Foreskin keratinocyte (primary cell): ENCODE measurements at places on chromosomes 5 and 9. TPM values are rescaled to one million over a fixed set of nuclear protein-coding genes. Genes with fewer than 3 reads are reported as not detected.

GRCh38 chr5:86374611-86375010 is 243.1 kb upstream of the COX7C start:
- no peak for DNase-seq

- peak; percentile 29 for DNase-seq
Observed at GRCh38 chr5:154972476-154973080, 31.7 kb downstream of the MRPL22 start.

DNA sequence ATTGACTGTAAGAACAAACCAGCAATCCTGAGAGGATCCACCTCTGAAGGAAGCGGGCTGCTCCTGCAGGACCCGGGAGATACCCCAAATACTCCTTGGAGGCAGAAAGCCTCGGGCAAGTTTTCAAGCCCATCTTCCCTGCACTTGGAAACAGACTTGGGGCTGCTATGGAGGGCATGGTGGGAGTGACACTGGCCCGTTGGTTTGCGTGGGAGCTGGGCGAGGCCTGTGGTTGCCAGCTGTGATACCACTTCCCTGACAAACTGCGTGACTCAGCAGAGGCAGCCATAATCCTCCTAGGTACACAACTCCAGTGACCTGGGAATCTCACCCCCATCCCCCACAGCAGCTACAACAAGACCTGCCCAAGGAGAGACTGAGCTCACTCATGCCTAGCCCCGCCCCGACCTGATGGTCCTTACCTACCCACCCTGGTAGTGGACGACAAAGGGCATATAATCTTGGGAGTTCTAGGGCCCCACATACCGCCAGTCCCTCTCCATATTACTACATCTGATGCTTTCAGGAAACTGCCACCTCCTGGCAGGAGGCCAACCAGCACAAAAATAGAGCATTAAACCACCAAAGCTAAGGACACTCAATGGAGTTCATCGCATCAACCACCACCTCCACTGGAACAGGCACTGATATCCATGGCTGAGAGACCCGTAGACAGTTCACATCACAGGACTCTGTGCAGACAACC is 38.1 kb upstream of the VLDLR start:
- DNase-seq: no peak

DNA sequence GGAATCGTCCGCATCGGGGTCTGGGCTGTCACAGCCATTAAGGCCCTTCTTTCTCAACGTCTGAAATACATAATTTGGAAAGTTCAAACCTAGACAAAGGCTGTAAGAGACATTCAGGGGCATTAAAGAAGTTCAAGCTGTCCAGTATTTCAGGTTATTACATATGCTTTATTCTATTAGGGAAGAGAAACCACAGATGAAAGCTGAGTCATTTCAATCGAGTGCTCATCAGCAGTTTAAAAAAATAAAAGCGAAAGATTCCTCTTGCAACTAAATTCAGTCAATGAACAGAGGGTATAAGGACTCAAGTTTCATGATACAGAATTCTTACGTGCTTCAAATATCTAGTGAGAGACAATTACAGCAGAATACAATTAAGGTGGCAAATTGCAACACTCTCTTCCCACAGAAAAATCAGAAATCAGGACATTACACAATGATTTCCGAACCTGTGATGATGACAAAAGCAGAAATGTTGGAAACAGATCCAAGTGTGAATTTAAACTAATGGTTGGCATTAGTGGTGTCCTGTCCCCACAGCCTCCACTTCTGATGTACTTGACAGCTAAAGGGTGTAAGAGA is 121.6 kb downstream of the MEF2C start:
- DNase-seq: peak; percentile 8

DNA sequence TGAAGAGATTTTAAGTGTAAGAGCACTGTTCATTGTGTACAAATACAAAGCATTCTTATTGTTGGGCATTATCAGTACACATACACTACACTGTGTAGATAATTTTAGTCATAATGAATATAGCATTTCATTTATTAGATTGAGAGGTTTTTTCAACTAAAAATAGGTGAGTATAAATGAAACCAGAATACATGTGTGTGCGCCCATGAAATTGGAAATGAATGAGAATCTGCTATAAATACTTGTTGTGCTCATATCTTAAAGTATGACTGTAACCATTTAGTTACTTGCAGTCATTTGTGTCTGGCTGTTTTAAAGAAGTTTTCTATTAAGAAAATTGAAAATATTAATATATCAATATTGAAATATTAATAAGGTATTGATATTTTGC is 189.0 kb upstream of the MEF2C start:
- no peak for DNase-seq

DNA sequence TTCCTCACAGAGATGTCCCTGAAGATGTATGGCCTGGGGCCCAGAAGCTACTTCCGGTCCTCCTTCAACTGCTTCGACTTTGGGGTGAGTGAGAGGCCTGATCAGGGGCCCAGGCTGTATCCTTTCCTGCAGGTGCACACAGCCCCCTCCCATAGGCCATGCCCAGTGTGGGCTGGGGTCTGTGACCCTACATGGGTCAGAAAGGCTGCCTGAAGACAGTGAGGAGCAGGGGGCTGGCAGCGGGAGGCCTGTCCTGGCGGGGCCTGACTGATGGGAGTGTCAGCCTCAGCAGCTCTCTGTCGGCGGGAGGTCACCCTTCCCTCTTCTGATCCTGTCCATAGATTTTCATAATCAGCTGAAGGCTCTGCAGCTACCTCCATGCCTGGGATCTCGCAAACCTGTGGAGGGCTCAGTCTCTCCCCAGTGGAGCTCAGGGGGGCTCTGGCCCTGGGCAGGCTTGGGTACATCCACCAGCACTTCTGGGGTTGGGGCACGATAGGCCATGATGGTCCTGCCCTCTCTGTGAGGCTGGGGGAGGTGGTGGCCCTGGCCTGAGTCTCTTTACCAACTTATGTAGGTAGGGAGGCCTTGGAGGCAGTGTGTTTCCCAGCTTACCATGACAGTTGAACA is 98.5 kb downstream of the CACNA1B start:
- no peak for DNase-seq

- peak; percentile 40 for DNase-seq
Observed at GRCh38 chr9:123925819-123926218, 4.1 kb downstream of the DENND1A start.

- no peak for DNase-seq
Observed at GRCh38 chr5:172616136-172616535, 24.9 kb upstream of the NEURL1B start.

GRCh38 chr9:20551236-20551635 is 71.1 kb downstream of the MLLT3 start:
- peak; percentile 84 for DNase-seq

- no peak for DNase-seq
Observed at GRCh38 chr9:32136700-32137339, 247.6 kb upstream of the ACO1 start.

DNA sequence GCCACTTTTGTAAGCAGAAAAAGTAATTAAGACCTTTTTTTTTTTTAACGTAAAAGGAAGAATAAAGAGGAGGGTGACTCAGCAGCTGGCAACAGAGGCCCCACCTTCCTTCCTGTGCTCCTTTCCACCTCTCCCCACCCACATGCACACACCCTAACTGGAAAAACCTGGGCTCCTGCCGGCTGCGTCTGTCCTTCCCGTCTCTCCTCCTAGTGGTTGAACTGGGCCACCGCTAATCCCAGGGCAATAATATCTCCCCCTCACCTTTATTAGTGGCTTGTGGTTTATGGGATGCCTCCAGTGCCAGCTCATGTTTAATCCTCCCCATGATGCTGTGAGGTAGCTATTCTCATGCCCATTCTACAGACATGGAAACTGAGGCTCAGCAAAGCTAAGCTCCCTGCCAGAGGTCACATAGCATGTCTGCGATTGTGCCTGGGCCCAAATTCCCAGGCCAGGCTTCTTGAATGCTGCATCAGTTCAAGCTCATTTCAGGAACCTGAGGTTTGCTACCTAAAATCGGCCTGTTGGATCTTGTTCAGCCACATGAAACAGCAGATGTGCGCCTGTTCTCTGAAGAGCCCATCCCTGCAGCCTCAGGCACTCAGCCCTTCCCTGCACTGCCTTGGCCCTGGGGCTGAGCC is 60.9 kb upstream of the IL17B start:
- peak; percentile 97 for DNase-seq

DNA sequence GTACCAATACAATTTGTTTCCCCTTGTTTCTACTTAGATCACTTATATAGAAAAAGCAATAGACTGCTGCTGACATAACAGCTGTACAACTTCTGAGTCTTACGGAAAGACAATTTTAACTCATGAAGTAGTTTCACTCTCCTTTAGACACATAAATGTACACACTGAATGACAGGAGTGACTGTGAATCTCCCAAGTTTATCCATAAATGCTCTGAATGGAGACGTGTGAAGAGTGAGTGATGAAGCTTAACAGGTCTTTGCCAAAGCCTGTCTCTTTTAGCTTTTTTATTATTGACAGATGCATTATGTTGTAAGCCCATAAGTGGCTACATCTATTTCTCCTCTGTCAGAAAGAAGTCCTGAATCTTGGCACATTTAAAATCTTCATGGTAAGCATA is 265.9 kb downstream of the TRIM36 start:
- no peak for DNase-seq

DNA sequence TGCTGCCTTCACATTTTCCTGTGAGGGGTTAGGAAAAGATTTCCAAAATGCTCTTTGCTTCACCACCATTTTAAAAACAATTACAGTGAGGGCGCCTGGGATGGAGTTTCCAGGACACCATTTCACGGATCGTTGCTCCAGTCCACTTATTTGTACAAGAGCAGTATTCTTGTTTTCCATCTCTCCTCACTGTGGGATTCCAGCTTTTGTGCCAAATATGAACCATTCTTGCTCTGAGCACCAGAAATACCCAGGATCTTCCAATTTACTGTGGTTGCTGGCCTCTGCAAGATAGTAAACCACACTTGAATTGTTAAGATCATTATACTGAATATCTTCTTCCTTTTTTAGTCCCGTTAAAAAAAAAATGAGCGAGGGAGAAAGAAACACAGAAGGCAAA is 899.5 kb downstream of the TLE1 start:
- DNase-seq: no peak

- DNase-seq: no peak
Observed at GRCh38 chr5:39400713-39401578, 23.8 kb downstream of the DAB2 start.

GRCh38 chr9:75186767-75187380 is 98.6 kb downstream of the OSTF1 start:
- no peak for DNase-seq

DNA sequence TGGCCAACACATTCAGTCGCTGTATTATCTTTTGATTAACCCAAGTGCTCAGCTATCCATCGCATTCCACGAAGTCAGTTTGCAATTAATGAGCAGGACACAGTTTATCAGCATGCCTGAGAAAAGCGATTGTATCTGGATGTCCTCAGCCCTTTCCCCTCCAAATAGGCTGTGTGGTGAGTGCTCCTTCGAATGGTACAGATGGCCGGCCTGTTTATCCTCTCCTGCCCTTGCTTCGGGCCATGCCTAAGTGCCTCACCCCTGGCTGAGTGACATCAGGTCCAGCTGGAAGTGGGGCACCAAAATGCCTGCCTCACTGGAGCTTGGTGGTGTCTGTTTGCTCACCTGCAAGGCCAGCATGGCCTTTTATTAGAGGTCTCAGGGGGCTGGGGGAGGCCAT is 317.3 kb downstream of the GADD45G start:
- no peak for DNase-seq

DNA sequence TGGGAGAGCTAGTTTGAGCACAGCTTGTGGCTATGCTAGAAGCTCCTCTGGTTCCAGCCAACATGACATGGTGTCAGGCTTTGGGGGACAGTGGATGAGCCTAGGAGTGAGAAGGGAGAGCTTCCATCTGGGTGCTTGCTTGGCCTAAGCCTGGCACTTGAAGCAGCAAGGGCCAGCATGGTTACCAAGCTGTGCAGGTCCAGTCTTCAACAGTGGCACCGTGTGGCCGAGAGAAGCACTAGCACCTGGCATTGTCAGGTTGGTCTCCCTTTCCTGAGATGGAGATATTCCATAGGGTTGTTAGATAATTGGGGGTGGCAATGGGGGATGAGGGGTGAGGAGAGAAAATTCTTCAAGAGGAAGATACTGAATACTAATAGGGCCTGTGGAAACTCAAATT is 261.9 kb downstream of the PBX3 start:
- no peak for DNase-seq

SGCD gene
- polyA plus RNA-seq: not detected in 2 replicates

GABRA1 gene
- polyA plus RNA-seq: not detected in 2 replicates

SLC25A2 gene
- polyA plus RNA-seq: not detected in 2 replicates

BASP1 gene
- polyA plus RNA-seq: 106 and 127 TPM in 2 replicates

SPINK7 gene
- polyA plus RNA-seq: not detected in 2 replicates

RARS1 gene
- 66.1 and 75.7 TPM in 2 replicates for polyA plus RNA-seq
